ENCODE measurements at places on chromosomes 1 and 21. TPM values are rescaled to one million over a fixed set of nuclear protein-coding genes. Genes with fewer than 3 reads are reported as not detected.

DNA sequence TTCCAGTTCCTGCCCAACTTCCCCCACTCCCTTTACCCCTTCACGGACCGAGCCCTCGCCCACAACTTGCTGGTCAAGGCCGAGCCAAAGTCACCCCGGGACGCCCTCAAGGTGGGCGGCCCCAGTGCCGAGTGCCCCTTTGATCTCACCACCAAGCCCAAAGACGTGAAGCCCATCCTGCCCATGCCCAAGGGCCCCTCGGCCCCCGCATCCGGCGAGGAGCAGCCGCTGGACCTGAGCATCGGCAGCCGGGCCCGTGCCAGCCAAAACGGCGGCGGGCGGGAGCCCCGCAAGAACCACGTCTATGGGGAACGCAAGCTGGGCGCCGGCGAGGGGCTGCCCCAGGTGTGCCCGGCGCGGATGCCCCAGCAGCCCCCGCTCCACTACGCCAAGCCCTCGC is 42.1 kb upstream of the ARHGEF16 start:
- no peak for DNase-seq

GRCh38 chr21:46503922-46504550 is 45.3 kb downstream of the DIP2A start:
- no peak for DNase-seq

DNA sequence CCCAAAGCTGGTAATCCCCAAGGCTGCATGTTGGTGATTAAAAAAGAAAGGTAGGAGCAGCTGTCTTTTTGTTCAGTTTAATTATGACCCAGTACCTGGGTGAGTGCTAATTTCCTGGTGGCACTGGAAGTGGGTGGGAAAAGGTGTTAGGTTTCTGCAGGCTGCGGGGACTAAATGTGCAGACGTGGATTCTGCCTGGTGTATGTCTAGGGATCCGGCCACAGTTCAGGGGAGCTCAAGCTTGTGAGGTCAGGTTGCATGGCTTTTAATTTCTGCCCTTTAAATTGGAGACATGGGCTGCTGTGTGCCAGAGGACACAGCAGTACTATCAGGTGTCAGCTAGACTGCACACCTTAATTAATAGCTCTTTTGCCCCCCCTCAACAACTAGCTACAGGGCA is 20.3 kb upstream of the TBX19 start:
- no peak for DNase-seq

DNA sequence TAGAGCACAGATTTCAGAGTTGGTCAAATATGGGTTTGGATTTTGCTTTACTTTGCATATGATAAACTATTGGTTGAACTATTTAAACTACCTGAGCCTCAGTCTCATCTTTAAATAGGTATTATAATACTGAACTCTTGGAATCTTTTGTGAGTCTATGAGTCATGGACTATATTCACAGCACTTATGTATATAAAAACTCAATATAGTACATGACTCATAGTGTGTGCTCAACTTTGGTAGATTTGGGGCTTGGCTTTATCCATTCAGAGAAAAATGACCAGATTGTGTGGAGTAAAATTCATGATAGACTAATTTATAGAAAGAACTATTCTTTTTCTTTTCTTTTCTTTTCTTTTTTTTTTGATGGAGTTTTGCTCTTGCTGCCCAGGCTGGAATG is 28.7 kb downstream of the FCRL3 start:
- DNase-seq = no peak

GRCh38 chr1:2330519-2331199 is 60.7 kb downstream of the MORN1 start:
- no peak for DNase-seq

TNFAIP8L2 gene
- 0.06 TPM for polyA plus RNA-seq
